ENCODE measurements at places on chromosomes 2 and 18.
A peak's percentile ranks its signal among the peaks of the same experiment; 100 is the strongest.

DNA sequence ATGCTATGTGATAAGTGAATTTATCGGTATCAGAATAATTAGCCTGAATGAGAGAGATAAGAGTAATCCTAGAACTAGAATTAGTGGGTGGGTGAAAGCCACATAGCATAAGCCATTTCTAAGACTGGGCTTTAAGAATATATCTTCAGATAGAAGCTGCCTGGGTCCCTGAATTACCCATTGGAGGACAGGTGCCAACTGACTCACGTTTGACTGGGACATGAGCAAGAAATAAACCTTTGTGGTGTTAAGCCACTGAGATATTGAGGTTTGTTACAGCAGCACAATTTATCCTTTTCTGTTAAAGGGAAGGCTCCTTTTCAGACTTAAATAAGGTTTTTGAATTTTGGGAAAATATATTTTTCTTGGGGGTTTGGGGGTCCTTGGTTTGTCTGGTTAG, 95.9 kb downstream of the POLE4 start:
- DNase-seq, result no peak

- DNase-seq, result no peak
Observed at GRCh38 chr2:238497610-238498005, 70.9 kb downstream of the ASB1 start.

- DNase-seq, result no peak
Observed at GRCh38 chr2:177970670-177971454, 101.7 kb downstream of the PDE11A start.

DNA sequence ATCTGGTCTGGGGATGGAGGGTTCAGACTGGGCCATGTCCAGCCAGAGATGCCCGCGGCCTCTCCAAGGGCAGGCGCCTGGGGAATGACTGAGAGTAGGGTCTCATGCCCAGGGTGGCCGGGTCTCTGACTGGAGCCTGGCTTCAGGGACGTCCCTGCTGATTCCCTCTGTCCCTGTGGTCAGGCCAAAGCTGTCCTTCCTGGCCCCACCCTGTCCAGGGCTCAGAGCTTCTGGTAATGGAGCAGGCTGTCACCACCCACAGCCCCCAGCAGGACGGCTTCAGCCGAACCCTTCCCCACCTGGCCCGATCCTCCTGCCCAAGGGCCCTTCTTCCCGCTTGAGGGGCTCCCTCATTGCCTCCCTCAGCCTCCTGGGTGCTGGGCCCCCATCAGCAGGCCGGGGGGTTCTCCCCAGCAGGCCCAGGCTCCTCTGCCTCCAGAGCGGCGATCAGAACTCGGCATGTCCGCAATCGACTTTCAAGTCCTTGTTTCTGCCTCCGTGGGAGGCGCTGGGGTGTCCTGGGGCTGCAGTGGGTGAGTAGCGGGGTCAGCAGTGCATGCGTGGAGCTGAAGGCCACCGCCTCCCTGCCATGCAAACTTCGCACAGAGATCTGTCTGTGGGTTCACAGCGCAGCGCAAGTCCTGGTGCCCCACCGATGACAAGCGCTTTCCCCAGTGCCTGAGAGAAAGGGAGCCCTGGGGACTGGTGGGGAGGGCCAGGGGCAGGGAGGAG, 18.3 kb downstream of the RAMP1 start:
- no peak for DNase-seq

DNA sequence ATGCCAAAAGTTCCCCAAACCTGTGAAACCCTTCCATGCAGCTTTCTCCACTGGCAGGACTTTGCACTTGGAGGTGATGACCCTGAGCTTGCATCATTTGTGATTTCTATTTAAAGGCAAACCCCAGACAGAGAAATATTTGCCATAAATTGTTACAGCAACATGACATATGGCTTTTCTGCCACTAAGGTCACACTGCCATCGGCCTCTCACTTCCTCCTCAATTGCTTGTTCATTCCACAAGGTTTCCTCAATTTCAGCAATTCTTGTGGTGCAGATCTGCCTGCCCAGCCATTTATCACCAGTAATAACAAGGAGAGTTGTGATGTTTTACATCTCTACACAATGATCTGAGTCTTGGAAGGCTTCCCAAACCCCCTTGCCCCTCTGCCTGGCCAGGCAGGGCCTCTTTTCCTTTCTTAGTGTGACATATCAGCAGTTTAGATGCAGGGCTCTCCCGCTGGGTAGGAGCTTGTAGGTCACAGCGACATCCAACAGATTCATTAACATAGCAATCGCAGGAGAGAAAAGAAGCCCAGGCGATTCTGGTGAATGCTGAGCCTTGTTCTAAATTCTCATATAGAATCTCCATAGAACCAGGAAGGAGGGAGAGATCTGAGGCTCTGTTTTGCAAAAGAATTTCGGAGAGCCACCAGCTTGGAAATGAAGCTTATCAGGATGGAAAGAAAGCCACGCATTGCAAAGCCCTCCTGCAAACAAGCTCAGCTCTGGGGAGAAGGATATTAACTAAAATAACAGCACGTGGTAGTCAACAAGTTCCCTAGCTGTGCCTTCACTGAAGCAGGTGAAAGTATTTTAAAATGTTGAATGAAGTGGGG, 46.7 kb upstream of the ITGA6 start:
- no peak for DNase-seq

- DNase-seq, result no peak
Observed at GRCh38 chr2:106876699-106877098, 9.3 kb downstream of the ST6GAL2 start.

DNA sequence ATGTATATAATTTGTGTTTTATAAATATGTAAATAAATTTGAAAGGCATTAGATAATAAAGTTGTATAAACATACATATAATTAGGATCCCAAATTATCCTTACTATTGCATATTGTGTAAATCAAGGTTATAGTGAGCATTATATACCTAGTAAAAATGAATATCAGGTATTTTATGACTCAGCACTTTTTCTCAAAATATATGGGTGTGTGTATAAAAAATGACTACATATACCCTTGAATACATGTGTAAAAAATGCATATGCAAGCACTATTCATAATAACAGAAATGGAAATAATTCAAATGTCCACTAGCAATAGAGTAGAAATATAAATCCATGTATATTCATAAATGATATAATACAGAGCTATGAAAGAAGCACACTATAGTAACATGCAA, 870.9 kb upstream of the CNTNAP5 start:
- no peak for DNase-seq

DNA sequence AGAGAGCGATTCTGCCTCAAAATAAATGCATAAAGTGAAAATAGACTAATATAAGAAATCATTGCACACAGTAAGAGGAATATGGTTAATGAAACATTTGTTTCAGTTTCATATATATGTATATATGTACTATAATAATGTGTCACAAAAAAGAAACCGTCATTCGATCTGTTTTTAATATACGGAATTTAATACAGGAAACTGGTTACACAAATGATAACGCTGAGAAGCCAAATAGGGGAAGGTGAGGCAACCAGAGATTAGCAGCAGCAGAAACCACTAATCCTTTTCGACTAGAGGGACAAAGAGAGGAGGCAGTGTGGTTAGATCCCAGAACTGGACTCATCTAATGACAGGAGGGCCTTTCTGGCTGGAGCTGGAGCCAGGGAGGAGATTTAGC, 64.2 kb upstream of the GREB1L start:
- no peak for DNase-seq

DNA sequence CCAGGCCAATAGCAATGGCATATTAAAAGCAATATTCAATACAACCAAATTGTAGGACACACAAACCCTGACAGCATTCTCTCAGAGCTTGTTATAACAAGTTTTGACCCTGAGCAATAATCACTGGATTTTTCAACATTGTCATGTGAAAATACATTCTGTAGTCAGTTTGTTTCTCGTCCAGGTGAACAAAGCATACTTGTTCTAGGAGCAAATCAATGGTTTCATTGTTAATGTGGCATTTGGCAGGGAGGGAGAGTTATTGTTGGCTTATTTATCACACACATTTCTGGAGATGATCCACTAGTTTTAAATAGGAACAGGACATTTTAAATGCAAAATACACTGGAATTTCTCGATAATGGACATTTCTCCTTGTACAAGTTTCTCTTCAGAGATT, 69.9 kb upstream of the L3MBTL4 start:
- no peak for DNase-seq

DNA sequence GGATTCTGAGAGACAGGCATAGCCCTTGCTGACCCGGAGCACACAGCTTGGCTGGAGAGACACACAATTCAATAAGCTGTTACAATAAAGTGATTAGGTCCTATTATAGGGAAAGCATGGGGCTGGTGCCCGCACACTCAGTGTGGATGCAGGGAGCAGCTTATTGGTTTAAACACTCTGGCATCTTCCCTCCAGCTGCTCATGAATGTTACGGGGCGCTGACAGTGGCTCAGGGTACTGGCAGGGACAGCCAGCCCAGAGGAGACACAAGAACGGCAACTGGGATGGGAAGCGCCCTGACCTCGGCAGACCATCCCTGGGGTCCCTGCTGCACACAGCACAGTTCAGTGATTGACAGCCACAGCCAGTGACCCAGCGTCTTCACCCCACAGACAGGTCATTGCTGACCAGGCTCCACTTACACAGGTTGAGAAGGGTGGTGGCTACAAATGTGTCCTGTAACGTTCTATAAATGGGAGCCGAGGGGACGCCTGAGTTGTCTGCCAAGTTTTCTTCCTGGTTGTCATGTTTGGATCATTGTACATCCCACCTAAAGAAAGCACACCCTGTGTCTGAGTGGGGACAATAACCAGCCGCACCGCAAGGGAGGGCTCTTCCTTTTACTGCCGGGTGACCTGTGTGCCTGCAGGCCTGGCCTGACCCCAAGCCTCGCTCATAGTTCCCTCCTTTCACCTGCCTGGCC, 60.3 kb downstream of the SH3BP4 start:
- no peak for DNase-seq

DNA sequence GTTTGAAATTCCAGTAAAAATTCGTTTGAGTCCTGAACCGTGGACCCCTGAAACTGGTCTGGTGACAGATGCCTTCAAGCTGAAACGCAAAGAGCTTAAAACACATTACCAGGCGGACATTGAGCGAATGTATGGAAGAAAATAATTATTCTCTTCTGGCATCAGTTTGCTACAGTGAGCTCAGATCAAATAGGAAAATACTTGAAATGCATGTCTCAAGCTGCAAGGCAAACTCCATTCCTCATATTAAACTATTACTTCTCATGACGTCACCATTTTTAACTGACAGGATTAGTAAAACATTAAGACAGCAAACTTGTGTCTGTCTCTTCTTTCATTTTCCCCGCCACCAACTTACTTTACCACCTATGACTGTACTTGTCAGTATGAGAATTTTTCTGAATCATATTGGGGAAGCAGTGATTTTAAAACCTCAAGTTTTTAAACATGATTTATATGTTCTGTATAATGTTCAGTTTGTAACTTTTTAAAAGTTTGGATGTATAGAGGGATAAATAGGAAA, 80.7 kb downstream of the ACSL3 start:
- no peak for DNase-seq

DNA sequence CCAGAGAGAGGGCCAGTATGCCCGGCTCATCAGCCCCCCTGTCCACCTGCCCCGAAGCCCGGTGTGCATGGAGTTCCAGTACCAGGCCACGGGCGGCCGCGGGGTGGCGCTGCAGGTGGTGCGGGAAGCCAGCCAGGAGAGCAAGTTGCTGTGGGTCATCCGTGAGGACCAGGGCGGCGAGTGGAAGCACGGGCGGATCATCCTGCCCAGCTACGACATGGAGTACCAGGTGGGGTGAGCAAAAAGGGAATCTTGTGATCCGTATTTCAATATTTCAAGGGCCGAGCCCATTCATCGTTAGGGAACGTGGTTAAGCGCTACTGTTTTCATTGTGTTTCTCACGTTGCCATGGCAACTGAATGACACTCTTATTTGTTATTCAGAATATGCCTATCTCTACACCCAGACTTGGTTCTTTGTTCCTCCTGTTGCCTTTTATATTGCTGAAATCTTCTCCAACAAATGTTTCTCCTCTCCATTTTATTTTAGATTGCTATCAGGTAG, 81.5 kb downstream of the NRP2 start:
- DNase-seq, result peak; percentile 19

DNA sequence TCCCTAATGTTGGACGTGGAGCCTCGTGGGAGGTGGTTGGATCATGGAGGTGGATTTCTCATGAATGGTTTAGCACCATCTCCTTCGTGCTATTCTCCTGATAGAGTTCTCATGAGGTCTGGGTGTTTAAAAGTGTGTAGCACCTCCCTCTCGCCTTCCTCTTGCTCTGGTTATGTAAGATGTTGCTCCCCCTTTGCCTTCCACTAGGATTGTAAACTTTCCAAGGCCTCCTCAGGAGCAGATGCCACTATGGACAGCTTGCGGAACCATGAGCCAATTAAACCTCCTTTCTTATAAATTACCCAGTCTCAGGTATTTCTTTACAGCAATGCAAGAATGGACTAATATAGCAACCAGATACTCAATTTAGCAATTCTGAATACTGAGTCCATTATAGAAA, 82.4 kb upstream of the PELI1 start:
- no peak for DNase-seq

GRCh38 chr2:237600205-237600846, 9.8 kb upstream of the RAB17 start:
- peak; percentile 64 for DNase-seq

- no peak for DNase-seq
Observed at GRCh38 chr2:217125014-217125413, 265.1 kb upstream of the TNP1 start.

GRCh38 chr18:79746730-79747129, 51.0 kb upstream of the KCNG2 start:
- no peak for DNase-seq

DNA sequence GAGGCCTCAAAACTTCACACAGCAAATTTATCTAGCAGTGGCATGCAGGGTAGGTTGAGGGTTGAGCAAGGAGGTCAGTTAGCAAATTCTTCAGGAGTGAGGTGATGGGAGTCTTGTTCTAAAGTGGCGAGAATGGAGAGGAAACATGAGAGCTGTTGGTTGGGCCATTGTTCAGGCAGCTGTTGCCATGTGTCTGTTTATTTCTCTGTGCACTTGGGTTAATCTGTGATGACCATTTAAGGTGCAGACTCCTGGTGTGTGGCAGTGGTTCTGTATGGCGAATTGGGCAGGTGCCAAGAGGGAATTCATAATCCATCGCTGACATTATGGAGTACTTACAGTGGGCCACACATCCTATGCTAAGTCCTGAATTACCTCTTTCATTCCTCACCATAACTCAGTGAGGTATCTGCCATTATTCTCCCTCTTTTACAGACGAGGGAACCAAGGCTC, 30.4 kb downstream of the TMEM178A start:
- no peak for DNase-seq

- no peak for DNase-seq
Observed at GRCh38 chr2:132256251-132256902, 94.6 kb upstream of the ANKRD30BL start.

Data from amniotic stem cell (primary cell).